ENCODE measurements at places on chromosomes 7 and 10.

DNA sequence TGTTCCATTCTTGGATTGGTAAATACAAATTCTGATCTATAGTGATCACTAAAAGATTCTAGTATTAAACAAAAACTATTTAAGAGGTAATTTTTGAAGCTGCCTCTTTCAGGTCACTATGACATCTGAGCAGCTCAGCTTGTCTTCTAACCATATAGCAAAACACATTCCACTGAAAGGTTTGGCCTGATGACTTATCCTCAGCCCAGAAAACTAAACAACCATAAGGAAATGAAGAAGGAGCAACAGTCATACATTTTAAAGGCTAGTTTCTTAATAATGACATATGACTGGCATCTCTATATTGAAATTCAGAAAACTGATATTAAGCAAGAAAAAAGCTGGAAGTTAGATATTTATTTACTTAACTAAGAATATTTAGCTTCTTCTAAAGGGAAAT lies 24.6 kb downstream of the NT5C2 start:
- no peak for DNase-seq

DNA sequence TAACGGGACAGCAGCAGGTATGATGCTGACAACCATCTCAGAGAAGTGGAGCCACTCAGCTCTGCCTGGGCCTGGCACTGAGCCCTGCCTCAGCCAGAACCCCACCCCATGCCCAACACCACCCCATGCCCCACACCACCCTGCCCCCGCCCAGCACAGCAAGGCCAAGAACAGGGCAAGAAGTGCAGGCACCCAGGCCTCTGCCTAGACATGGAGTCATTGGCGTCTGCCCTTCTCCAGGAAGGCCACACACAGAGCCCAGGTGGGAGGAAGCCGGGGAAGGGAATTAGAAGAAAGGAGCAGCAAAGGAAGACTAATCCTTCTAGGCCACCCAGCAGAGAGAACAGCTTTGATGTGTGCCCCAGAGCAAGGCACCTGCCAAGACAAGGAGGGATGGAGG lies 18.9 kb downstream of the CAMK2G start:
- no peak for DNase-seq

GRCh38 chr7:153641199-153641598 lies 411.0 kb upstream of the DPP6 start:
- no peak for DNase-seq

- no peak for DNase-seq
Measured at GRCh38 chr10:23557777-23558176, 118.9 kb downstream of the OTUD1 start.

GRCh38 chr10:132642732-132643008 lies 105.1 kb downstream of the INPP5A start:
- DNase-seq: no peak

GRCh38 chr7:127578036-127578684 lies 7.2 kb downstream of the GCC1 start:
- no peak for DNase-seq

DNA sequence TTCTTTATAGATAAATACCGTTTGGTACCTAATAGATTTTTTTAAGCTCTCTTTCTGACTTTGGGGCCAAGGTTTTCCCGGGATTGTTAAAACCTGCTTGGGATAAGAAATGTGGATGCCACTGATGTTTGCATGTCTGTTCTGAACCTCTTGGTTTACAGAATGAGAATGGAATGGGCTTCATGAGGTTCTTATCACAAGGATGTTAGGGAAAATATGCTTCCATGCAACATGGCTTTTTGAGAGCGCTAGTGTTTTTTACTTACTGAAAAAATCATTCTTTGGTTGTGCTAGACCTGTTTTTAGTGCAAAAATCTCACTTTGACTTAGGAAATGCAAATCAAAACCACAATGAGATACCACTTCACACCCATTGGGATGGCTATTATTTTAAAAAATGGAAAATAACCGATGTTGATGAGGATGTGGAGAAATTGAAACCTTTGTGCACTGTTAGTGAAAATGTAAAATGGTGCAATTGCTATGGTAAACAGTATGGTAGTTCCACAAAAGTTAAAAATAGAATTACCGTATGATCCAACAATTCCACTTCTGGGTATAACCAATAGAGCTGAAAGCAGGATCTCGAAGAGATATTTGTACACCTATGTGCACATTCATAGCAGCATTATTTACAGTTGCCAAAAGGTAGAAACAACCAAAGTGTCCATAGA lies 38.9 kb downstream of the TSPAN14 start:
- DNase-seq: no peak

DNA sequence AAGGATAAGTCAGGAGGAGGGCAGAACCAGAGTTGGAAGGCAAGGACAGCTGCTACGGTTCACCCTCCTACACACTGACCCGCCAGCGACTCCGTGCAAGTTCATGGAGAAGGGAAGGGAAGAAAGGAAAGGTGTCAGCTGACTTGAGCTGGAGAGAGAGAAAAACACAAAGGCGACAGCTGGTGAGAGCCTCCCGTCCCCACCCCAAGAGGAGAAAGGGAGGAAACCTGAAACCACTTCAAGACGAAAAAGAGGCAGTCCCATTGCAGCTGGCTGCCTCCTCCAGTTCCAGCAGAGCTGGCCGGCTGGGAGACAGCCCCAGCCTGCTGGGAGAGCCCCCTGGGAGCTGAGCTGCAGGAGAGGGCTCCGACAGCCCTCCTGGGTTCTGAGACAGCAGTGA lies 75.2 kb downstream of the PARD3 start:
- no peak for DNase-seq

DNA sequence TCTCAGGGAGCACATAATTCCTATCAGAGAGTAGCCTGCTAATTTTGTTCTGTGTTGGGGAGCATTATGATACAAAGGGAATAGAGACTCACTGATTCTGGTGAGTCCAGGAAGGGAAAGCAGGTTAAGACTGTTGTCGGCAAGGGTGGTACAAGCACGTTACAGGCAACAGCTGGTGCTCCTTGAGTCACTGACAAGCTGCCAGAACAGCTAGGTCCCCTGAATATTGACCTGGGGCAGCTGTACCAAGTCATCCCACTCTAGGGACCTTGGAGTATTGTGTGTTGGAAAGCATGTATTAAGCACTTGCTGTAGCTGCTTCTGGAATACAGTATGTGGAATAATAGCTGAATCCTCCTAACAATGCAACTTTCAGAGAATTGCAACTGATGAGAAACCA lies 37.0 kb upstream of the GLCCI1 start:
- no peak for DNase-seq

GRCh38 chr7:139829025-139829774 lies at the start of gene TBXAS1:
TSS of gene TBXAS1 (plus strand) at chr7:139829264. CDS start at chr7:139829391, 127 bp downstream.
- DNase-seq: no peak

DNA sequence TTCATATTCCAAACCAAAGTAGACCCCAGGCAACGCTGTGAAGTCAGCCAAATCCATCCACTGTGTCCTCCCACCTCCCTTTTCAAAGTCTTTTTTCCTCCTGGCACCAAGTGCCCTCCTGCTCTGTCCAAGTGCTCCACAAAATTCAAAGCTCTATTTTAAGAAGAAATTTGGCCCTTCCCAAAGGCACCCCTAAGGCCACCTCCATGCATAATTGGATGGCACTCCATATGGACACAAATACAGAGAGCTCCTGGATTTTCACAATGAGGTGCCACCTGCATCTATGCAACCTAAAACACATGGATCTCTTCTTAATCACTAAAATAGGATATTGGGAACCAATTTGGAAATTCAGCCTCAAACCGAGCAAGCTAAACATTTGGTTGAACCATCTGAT lies 121.6 kb downstream of the RELN start:
- no peak for DNase-seq

GRCh38 chr7:77199013-77199966 lies at the start of gene FGL2:
TSS of gene FGL2 (minus strand) at chr7:77199819. CDS start at chr7:77199793, 26 bp downstream.
- no peak for DNase-seq

DNA sequence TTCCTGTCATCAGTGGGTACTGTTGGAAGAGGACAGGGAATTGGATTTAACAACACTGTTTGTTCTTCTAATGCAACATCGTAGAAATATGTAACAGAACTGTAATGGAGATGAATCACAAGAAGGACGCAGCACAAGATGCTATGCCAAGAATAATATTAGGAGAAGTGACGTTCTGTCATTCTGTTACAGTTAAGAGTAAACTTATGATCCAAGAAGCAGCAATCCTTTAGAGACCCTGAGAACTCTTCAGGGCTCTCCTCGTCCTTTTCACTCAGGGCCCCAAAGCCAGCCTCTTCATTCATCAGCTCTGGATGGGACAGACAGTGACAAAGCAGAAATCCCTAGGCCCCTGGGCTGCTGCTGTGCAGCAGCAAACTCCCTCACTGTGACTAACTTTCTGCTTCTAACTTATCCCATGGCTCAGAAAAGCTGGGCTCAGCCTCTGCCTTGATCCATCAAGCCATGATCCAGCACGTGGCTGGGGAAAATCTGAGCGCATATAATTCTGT lies 8.7 kb upstream of the IL6 start:
- no peak for DNase-seq

DNA sequence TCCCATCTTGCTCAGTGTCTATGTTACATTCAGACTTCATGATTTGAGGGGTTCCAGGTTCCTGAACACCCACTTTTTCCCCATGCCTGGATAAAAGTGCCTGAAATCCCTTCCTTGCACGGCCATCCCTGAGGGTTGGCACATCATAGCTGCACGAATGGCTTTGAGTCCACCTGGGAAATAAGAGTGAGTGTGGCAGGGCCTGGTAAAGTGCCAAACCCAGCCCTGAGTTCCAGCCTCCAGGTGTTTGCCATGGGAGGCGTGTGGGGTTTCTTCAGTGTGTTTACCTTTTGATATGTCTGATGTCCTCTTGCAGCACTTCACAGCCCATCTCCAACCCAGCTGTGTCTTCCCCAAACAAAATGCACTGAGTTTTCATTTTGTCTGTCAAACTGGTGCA lies 145.7 kb downstream of the PAXIP1 start:
- DNase-seq: no peak

DNA sequence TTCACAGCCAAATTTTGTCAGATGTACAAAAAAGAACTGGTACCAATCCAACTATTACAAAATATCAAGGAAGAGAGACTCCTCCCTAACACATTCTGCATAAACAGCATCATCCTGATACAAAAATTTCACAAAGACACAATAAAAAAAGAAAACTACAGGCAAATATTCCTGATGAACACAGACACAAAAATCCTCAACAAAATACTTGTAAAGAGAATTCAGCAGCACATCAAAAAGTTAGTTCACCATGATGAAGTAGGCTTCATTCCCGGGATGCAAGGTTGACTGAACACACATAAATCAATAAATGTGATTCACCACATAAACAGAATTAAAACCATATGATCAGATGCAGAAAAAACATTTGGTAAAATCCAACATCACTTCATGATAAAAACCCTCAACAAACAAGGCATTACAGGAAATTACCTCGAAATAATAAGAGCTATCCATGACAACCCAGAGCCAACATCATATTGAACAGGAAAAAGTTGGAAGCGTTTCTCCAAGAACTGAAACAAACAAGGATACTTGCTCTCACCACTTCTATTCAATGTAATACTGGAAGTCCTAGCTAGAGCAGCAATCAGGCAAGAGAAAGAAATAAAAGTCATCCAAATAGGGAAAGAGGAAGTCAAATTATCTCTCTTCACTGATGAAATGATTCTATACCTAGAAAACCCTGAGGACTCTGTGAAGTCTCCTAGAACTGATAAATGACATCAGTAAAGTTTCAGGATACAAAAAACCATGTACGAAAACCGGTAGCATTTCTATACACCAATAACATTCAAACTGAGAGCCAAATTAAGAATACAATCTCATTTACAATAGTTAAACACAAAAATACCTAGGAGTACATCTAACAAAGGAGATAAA lies 223.1 kb downstream of the REEP3 start:
- DNase-seq: no peak

GRCh38 chr7:101232141-101232850 lies 5.3 kb downstream of the CLDN15 start:
- DNase-seq: no peak

GRCh38 chr7:151717415-151717814 lies 159.5 kb downstream of the PRKAG2 start:
- no peak for DNase-seq

GRCh38 chr10:45438466-45439090 lies 64.6 kb downstream of the ALOX5 start:
- DNase-seq: no peak

DNA sequence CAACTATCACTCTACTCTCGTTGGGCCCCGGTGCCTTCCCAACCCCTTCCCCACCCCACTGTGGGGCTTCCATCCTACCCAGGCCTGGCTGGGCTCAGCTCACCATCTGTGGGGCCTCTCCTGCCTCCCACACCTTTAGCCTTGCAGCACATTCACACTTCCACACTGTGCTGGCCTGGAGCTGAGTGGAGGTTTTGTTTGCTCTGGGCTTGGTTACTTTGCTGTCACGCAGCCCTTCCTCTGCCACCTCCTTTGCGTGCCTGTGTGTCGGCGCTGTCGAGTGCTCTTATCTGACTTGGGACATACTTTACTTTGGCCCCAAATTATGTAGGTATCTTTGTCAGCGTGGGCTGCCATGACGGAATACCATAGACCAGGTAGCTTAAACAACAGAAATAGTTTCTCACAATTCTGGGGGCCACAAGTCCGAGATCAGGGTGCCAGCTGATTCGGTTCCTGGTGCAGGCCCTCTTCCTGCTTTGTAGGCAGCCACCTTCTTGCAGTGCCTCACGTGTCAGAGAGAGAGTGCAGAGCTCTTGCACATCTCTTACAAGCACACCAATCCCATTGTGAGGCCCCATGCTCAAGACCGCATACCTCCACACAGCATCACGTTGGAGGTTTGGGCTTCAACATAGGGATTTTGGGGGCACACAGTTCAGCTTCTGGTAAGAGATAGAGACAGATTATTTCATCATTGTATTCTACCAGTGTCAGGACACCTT lies 89.0 kb downstream of the CUL1 start:
- DNase-seq: no peak

GRCh38 chr7:39432368-39432767 lies 133.8 kb upstream of the YAE1 start:
- DNase-seq: no peak

DNA sequence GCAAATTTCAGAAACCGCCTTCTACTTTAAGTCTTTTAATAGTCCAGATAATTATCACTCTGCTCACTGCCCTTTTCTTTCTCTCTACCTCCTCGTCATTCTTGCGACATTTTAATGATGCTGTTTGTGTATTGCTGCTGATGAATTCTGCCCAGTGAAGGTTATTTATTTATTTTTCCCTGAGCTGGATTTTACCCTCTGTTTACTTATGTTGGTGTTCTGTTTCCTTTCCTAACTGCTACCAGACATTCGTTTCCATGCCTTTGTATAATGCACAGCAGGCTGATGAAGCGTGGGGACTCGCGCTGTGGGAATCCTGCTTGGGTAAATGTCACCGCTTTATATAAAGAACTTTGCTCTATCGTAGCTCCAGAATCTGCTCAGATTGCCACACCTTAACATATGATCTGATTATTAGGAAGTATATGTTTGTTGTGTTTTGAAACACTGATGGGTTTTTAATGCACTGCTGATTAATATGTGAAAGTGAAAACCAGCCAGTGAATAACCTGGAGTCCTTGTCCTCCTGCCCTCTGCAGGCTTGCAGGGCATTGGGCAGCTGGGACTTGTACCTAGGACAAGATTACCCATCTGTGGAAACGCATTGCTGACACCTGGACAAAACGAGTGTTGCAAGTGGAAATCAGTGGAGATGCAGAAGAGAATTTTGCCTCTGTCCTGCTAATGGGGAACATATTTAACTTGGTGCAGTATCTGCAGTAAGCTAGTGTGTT lies 291.5 kb downstream of the SDK1 start:
- DNase-seq: no peak

GRCh38 chr7:149715476-149715875 lies 57.9 kb downstream of the ZNF467 start:
- DNase-seq: no peak

GRCh38 chr10:71799608-71800453 lies 26.5 kb upstream of the VSIR start:
- no peak for DNase-seq

GRCh38 chr7:102101111-102101551 lies 185.5 kb upstream of the SH2B2 start:
- no peak for DNase-seq

- DNase-seq: no peak
Measured at GRCh38 chr7:157668221-157668883, 331.5 kb downstream of the DNAJB6 start.
